ENCODE measurements at places on chromosomes 2 and 18. TPM values are rescaled to one million over a fixed set of nuclear protein-coding genes. Genes with fewer than 3 reads are reported as not detected.

DNA sequence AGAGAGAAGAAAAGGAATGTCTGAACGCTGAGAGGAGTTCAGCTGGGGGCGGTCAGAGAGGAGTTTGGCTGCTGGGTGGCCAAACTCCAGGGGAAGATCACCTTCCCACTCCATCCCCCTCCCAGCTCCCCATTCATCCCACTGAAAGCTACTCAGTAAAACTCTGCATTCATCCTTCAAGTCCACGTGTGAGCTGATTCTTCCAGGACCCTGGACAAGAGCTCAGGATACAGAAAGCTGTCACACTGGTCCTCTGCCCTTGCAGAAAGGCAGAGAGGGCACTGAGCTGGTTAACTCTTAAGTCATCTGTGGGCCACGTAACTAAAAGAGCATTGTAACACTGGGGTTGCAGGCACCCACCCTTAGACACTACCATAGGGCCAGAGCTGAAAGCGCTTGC is 132.1 kb upstream of the ARL4C start:
- DNase-seq = no peak

DNA sequence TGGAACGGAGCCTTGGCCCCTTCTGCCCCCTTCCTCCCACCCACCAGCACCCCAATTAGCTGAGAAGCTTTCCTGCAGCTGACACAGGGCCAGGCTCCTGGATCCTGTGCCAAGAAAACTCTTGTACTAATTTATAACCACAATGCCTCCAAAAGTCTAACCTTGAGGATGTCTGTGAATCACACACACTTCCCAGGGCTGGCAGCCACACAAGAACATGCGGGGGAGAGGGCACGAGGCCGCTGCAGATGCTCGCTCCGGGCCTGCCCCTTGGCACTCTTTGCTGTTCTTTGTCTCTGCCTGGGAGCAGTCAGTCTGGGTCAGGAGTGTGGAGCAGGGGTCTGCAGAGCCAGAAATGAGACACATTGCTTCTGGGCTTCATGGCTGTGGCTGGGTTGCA is 62.7 kb upstream of the KIF5C start:
- no peak for DNase-seq

DNA sequence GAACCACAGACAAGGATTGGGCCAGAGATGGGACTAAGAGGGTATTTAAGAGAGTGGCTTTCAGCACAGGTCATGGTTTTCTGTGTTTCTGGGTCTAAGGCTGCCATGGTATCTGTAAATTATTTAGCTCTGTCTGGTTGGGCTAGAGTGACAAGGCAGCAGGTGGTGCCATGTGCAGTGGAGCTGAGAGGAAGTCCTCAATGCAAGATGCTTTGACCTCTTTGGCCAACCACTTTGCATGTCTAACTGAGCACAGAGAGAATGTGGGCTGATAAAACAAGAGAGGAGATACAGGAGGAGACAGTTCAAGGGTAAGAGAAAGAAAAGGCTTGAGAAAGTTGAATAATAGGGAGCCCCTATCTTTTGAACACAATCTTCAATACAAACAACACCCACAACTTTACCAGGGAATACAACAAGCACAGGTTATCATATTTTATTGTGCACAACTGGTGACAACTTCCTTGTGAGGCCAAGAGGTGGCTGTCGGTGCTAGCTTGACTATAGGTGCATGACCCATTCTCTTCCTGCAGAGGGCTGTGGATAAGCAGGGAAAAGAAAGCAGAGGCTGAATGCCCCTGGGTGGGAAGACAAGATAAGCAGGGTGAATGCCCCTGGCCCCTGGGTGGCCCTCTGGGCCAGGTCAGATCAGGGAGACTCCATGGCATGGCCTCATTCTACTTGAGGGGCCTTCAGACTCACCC is 12.3 kb downstream of the FLACC1 start:
- DNase-seq = no peak

DNA sequence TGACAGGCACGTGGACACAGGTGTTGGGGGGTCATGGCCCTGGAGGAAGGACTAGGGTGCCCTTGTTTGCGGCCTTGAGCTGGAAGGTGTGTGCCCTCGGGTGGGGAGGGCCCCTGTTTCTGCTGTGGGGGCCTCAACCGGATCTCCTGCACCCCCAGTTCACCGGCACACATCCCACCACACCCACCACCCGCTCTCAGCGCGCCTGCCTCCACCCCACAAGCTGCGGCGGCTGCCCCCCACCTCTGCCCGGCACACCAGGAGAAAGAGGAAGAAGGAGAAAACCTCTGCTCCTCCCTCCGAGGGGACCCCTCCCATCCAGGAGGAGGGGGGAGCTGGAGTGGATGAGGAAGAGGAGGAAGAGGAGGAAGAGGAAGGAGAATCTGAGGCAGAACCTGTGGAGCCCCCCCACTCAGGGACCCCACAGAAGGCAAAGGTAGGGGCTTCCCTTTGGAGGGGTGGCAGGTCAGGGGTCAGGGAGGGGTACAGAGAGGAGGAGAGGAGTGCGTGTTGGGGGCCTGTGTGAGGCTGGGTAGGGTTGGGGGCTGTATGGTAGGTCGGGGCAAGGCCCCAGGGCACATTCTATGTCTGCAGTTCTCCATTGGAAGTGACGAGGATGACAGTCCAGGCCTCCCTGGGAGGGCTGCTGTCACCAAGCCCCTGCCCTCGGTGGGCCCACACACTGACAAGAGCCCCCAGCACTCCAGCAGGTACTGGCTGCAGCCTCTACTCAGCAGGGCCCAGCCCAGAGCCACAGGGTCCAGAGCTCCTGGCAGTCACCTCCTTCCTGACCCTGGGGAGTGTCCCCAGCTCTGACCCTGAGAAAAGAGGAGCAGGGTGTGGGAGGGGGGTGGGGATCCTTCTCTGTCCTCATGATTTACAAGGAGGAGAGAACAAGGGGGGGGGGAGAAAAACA is 1.8 kb downstream of the SLC4A3 start:
- DNase-seq = no peak

DNA sequence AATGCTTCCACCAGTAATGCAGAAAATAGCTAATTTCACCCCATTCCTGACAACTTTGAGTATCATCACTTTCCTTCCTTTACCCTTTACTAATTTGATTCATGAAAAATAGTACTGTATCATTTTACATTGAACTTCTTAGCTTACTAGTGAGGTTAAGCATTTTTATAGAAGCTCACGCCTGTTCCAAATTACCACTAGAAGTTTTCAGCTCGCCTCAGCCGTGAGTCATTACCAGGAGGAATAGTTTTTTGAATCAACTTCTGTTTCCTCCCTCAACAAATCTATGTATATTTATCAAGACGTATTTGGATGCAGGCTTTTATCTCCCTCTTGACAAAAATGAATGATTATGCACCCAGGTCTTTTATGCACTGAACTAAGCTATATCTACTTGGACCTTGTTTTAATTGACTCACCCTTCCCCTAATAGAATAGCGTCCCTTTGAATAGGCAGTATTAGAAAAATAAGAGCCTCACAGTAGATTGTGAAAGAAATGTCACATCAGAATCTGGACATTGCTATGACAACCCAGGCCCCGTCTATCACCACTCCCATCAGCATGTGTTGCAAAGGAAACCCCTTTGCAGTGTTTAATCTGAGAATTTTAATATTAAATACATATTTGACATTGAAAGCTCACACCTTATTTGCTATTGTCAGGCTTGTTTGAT is 207.4 kb upstream of the NRP2 start:
- no peak for DNase-seq

DNA sequence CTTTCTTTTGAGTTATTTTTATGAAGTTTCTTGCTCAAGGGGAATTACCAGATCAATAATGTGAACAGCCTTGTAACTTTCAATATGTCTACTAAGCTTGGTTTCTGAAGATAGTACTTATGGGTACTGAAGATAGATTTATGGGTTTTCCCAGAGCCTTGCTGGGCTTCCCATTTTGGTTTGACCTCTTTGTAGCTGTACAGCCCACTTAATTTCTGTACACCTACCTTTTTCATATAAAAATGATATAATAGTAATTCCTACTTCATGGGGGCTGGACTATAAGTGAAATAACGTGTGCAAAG is 22.2 kb downstream of the IL1R2 start:
- no peak for DNase-seq

GRCh38 chr2:195721042-195721441 is 64.0 kb downstream of the SLC39A10 start:
- no peak for DNase-seq

GRCh38 chr2:27571681-27572080 is 11.2 kb upstream of the ZNF512 start:
- DNase-seq = no peak

GRCh38 chr2:187920511-187920910 is 366.3 kb upstream of the TFPI start:
- no peak for DNase-seq

GRCh38 chr2:51424418-51424817 is 392.5 kb upstream of the NRXN1 start:
- DNase-seq = peak; percentile 21

DNA sequence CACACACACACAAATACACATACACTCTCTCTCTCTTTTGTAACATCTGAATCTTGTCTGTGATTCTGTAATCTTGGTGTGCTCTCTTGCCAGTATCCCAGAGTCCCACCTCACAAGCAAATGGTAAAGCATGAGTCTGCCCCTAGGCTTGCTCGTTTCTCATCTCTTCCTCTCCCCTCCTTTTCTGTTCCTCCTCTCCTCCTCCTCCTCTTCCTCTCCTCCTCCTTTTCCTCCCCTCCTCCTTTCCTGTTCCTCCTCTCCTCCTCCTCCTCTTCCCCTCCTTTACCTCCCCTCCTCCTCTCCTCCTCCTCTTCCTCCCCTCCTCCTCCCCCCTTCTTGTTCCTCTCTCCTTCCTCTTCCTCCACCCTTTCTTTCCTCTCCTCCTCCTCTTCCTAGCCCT is 59.0 kb downstream of the TNFRSF11A start:
- DNase-seq = no peak

DNA sequence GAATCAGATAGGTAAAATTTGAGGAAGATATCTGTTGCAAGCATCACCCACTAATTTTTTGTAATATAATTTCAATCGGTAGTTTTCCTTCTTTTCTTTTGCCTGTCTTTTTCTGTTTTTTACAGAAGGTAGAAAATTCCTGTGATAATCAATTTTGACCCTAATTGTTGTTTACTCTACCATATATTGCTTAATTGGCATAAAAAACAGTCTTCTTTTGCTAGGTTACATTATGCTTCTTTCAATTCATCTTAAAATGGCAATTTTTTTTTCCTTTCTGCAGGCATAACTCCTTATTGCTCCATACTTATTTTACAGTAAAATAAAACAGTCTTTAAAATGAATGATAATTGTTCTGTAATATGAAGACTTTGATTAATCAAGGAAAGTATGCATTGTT is 286.2 kb upstream of the LRP1B start:
- DNase-seq = no peak

DNA sequence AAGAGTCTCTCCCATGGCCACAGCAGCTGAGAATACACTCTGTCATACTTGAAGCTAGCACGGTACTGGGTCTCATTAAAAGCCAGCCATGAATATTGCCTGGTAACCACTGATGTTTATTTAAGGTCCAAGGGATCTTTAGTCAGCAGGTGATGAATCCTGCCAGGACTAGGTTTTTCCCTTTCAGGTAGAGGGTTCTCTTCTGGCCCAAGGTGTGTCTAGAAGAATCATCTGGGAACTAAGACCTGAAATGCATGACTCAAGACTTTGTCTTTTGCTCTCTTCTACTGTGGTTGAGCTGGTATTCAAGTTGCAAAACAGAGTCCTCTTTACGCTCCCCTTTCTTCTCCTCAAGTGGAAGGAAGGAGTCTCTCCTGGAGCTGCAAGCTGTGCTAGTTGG is 400.5 kb upstream of the FSIP2 start:
- no peak for DNase-seq

- no peak for DNase-seq
Observed at GRCh38 chr18:70333757-70334156, 44.9 kb downstream of the SOCS6 start.

GRCh38 chr2:51212374-51212773 is 180.4 kb upstream of the NRXN1 start:
- DNase-seq = no peak

- no peak for DNase-seq
Observed at GRCh38 chr18:27211569-27211968, 26.5 kb upstream of the CHST9 start.

- DNase-seq = no peak
Observed at GRCh38 chr18:35692866-35693265, 111.3 kb downstream of the GALNT1 start.

DNA sequence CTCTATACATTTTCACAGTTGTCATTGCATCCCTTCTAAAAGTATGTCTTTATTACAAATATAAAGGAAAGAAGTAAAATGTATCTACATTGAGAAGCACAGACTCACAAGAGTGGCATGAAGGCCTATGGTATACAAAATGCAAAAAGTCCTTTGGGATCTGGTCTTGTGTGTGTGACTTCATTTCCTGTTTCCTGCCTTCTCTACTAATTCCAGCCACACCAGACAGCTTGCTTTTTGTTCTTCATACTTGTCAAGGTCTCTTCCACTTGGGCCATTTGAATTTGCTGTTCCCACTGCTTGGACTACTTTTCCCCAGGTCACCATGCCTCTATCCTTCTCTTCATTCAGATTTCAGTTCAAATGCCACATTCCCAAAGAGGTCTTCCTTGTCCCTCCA is 6.7 kb upstream of the PNO1 start:
- no peak for DNase-seq

DNA sequence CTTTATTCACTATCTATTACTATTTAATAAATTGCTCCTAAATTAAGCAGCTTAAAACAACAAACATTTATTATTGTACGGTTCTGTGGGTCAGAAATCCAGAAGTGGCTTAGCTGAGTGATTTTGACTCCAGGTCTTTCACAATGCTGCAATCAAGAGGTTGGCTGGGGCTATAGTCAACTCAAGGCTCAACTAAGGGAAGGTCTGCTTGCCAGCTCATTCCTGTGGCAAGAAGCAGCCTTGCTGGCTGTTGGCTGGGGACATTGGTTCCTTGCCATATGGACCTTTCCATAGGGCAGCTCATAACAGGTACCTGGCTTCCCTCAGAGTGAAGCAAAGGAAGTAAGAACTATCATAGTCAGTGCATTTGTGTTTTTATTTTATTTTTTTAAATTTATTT is 5.0 kb upstream of the MRPL19 start:
- DNase-seq = no peak

DNA sequence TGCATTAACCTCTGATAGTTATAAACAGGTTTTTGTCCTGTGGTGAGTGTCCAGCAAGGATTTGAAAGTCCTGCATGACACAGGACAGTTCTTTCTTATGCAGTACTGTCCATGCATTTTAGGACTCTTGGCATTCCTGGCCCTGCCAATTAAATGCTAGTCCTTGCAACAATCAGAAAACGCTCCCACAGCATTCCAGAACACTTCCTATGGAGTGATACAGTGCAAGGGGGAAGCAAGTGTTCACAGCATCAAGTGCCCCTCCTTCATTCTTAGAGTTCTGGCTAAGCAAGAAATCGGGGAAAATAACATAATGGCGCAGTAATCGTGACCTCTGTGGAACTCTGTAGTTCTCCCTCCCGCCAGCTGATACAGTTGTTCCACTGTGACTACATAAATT is 62.9 kb downstream of the ARHGAP28 start:
- no peak for DNase-seq

GRCh38 chr2:178386986-178387597 is 63.9 kb downstream of the PRKRA start:
- DNase-seq = no peak

Gene ECEL1
- 2.3 TPM for total RNA-seq

Gene BOLL
- not detected for total RNA-seq

Gene SLC66A3
- total RNA-seq = 10.9 TPM

Gene TUBA4B
- not detected for total RNA-seq

Gene FOXD4L1
- 0.44 TPM for total RNA-seq

Gene LRRC30
- total RNA-seq = not detected

Gene PSD4
- total RNA-seq = 1.2 TPM

Gene FAM110C
- total RNA-seq = not detected

Gene RBM44
- total RNA-seq = 1.3 TPM

Gene PRKAG3
- not detected for total RNA-seq
